ENCODE measurements at places on chromosomes 4 and X. TPM values are rescaled to one million over a fixed set of nuclear protein-coding genes. Genes with fewer than 3 reads are reported as not detected.

- ATAC-seq = no peak
These were observed 243.6 kb upstream of the CTSO start for GRCh38 chr4:156197216-156197615.

SH2D1A gene
- 0.16 TPM for total RNA-seq

GRCh38 chrX:21384178-21384577 is 10.0 kb downstream of the CNKSR2 start:
- ATAC-seq = no peak

F9 gene
- not detected for total RNA-seq

DNA sequence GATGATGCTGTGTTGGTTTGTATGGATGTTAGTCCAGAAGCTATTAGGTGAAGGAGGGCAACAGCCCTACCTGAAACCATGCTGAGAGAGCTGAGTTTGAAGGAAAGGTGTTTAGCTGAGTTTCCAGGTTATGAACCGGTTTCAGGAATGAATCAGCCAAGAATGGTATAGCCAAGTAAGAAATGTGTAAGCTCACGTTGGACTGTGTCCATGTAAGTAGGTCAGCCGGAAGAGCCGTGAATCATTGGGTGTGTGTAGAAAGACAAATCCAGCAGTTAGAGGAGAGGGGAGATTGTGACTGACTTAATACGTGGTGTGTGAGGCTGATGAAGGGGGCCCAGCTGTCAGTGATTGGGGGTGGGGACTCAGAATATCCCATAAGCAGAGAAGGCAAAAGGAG is 77.2 kb upstream of the SPIN4 start:
- peak; percentile 82 for ATAC-seq

All from esophagus mucosa (tissue), 1 donor.